Left lobe of liver (tissue), 2 donors: ENCODE measurements at places on chromosomes 12 and 14.
A peak's percentile ranks its signal among the peaks of the same experiment; 100 is the strongest.

DNA sequence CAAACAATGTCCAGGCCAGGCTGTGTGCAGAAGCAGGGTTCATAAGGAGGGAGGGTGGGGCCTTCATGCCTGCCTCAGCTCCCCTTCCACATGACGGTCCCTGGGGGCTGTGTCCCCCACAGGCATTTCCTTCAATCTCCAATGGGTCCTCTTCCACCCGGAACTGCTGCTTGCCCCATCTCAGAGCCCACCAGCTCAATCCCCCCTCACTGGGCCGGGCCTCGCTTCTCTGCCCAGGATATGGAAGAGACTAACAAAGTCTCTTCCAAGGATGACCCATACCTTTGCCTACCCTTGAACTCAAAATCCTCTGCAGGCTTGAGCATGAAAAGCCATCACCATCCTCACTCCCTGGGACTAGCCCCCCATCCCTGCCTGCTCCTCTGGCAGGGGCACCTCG, 28.4 kb upstream of the FAM181A start:
- no peak for DNase-seq

GRCh38 chr12:65300097-65300496, 21.6 kb downstream of the MSRB3 start:
- DNase-seq, result no peak

GRCh38 chr14:90611936-90612335, 204.3 kb downstream of the TTC7B start:
- DNase-seq, result no peak

GRCh38 chr14:99531251-99532096, 50.3 kb downstream of the CCNK start:
- DNase-seq, result no peak

DNA sequence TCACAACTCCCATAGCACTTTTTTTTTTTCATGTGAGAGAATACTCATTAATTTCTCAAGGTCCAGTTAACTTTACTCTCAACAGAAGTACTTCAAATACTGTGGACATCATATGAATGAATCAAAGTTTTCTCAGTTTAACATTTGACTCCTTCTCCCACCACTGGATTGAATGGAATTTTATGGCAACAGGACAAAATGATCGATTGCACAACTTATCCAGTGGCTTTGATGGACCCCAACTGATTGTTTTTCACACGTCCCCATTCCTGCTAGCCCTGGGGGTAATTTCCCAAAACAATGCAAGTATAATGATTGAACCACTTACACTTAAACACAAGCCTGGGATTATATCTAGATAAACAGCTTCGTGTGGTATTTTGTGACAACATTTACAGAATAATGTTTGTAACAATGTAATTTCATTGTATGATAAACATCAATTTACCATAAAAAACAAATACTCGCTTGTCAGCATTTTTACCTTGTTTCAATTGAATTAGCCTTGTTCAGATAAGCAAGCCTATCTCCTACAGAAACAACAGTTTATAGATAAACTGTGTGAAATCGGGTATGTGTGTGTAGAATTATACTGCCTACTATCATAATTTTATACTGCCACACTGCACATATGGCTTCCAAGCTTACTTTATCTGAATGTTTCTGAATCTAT, 60.9 kb downstream of the SOX5 start:
- no peak for DNase-seq

GRCh38 chr12:95336387-95337067, 118.9 kb downstream of the VEZT start:
- peak; percentile 79 for DNase-seq

DNA sequence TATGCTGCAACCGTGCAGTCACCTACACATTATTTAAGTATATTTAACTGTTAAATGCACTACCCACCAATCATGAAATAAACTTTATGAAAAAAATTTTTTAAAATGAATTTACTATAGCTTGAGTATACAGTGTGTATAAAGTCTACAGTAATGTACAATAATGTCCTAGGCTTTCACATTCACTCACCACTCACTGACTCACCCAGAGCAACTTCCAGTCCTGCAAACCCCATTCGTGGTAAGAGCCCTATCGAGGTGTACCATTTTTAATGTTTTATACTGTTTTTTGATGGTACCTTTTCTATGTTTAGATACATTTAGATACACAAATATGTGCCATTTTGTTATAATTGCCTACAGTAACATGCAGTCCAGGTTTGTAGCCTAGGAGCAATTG, 48.1 kb downstream of the KLRG1 start:
- no peak for DNase-seq

DNA sequence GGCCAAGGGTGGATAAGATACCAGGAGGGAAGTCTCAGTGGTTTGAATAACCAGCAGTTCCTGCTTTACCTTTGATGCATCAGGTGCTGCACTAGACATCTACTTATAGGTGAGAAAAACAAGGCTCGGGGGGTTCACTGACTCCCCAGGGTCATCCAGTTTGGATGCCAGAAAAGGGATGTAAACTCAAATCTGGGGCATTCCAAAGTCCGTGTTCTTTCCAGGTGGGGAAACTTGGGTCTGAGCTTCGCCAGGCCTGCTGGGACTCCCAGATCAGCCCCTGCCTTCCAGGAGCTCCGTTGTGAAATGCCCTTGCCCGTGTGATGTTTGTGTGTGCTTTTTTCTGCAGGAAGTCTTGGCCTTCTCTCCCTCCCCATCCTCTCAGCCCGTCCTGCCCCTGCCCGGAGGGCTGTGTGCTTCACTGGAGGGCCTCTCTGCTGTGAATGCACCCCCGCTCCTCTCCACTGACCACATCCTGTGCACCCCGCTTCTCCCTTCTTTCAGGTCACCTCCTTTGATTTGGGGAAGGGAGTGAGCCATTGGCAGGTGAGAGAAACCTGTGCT, 42.1 kb downstream of the TSPAN9 start:
- DNase-seq, result no peak

GRCh38 chr14:91270619-91271018, 26.1 kb upstream of the GPR68 start:
- DNase-seq, result no peak

DNA sequence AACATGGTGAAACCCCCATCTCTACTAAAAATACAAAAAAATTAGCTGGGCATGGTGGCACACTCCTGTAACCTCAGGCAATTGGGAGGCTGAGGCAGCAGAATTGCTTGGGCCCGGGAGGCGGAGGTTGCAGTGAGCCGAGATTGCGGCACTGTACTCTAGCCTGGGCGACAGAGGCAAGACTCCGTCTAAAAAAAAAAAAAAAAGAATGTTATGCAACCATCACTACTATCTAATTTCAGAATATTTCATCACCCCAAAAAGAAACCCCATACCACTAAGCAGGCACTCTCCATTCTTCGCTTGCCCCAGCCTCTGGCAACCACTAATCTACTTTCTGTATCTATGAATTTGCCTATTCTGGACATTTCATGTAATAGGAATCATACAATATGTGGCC, 68.8 kb upstream of the AMN start:
- DNase-seq, result no peak

- no peak for DNase-seq
These were observed 66.2 kb downstream of the MARK3 start for GRCh38 chr14:103451401-103451800.

GRCh38 chr14:89214221-89214965, 202.6 kb downstream of the FOXN3 start:
- DNase-seq, result peak; percentile 94

DNA sequence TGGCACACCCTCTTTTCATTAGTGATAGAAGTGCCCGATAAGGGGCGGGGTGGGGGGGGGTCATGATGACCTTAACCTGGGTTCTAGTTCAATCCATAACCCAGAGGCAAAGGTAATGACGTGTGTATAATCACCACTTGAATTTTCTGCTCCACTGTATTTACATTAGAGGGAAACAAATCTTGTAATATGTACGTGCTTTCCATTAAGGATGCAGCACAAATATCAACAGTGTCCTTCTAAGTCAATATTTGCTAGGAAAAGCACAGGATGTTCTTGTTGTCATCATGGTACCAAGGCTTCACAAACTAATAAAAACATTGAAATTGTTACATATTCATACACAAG, 121.2 kb upstream of the SLC38A2 start:
- no peak for DNase-seq

DNA sequence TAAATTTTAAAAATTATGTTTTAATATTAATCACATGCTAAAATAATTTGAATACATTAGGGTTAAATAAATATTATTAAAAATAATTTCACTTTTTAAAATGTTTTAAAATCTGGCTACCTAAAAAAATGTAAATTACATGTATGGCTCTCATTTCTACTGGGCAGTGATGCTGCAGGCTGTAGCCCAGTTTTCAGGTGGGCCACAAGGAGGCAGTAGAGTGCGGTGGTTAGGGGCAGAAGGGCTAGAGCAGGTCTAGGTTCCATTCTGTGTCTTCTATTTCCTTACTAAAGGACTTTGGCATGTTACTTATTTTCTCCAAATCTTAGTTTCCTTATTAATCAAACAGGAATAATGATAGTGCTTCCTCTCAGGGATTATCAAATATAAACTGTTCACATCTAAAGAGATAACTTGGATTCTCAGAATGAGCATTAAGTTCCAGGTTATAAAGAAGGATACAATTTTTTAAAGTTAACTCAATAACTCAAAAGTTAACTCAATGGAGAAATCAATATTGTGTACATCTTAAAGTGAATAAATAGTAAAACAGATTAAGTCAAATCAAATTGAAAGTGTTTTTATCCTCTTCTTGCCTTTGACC, 54.9 kb upstream of the OVCH1 start:
- DNase-seq, result peak; percentile 71

- no peak for DNase-seq
These were observed 10.8 kb upstream of the TMEM120B start for GRCh38 chr12:121701667-121702277.

- peak; percentile 84 for DNase-seq
These were observed at the start of gene OASL for GRCh38 chr12:121038861-121039668. TSS of gene OASL (minus strand) at chr12:121039246. CDS start at chr12:121038971, 275 bp downstream.

DNA sequence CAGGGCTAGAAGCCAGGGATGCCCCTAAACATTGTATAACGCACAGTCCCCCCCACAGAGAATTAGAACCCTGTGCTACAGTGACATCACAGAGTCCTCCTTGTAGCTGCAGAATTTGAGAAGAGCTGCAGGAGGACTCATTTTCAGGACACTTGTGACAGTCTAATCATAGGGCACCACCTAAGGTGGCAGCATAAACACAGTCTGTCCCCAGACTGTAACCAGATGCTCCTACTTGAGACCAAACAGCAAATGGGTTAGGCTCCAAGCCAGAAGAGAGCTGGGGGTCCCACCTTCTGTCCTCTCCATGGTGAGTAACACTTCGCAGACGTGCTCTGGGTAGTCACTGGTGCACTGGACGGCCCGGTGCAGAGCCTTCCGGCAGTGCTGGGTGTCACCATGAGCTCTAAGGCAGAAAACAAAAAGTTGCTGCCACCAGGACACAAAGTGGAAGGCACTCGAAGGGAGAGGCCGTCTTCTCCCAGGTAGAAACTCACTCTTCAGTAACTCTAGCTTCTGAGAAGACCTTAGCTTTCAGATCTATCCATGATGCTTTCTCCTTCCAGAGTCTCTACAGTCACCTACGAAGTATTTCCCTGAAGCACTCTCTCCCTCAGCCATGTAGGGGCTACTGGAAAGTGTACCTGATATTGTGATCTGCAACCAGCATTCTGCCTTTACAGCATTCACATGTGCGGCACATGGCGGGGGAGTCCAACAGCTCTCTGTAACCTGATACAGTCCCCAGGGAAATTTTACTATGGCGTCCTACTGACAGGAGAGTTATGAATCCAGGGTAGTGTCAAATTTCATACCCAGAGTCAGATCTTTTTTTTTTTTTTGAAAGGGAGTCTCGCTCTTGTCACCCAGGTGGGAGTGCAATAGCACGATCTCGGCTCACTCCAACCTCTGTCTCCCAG, 17.1 kb downstream of the FICD start:
- no peak for DNase-seq

DNA sequence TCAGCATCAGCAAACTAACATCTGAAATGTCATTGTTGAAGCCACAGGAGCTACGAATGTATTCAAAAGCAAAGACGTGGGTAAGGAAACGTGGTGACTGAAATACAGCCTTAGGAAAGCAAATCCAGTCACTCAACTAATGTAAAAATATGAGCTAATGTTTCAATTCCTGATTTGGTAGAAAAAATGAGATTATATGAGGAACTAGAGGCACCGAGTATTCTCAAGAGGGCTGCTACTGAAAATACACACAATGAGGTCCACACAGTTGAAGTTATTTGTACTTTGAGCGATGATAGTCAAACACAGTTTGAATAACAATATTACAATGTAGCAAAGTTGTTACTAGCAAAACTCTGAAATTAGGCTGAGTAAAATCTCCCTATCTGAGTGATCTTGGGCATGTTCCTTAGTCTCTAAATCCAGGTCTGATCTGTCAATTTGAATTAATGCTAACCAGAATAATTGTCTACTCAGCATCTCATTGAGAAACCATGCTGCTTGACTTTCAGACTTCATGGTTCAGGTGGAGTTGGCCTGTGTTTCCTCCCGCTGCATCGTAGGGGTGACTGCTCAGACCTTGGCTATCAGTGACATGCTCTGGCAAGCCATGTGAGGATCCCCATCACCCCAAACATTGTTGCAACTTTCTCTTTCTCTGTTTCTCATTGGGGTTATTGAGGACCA, 467.1 kb upstream of the SOX5 start:
- DNase-seq, result no peak

GRCh38 chr12:107662484-107662883, 23.1 kb upstream of the PWP1 start:
- no peak for DNase-seq

DNA sequence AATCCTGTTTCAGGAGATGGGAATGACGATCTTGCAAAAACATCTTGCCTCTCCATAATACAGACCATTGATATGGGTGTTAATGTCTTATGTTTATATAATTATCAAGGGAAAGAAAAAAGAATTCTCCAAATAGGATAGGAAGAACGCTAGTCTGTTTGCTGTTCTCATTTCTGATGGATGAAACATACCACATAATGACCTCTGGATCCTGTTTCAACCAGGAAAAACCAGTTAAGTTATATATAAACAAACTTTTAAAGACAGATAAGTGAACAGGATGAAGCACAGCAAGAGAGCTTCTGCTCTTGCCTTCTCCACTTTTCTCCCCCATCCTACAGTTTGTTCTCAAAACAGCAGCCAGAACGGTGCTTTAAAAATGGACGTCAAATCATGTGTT, 27.8 kb downstream of the COQ6 start:
- DNase-seq, result no peak

- DNase-seq, result no peak
These were observed 59.8 kb upstream of the TBPL2 start for GRCh38 chr14:55500219-55500701.

DNA sequence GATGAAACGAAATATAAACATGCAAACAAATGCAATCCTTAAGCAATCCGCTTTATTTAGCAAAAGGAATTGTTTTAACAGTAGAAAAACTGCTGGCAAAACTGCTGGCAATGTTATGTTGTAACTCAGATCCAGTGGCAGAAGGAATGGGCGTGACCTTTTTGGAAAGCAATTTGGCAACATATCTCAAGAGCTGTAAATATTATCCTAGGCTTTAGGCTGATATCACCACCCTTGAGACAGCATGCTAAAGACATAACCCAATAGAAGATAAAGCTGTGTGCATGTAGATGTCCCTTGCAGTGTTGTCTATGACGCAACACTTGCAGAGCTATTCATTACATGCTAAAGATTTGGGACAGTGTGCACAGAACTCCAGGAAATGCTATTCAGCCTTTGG, 138.5 kb downstream of the DICER1 start:
- DNase-seq, result peak; percentile 7
